ENCODE measurements at places on chromosomes 1 and 21.

DNA sequence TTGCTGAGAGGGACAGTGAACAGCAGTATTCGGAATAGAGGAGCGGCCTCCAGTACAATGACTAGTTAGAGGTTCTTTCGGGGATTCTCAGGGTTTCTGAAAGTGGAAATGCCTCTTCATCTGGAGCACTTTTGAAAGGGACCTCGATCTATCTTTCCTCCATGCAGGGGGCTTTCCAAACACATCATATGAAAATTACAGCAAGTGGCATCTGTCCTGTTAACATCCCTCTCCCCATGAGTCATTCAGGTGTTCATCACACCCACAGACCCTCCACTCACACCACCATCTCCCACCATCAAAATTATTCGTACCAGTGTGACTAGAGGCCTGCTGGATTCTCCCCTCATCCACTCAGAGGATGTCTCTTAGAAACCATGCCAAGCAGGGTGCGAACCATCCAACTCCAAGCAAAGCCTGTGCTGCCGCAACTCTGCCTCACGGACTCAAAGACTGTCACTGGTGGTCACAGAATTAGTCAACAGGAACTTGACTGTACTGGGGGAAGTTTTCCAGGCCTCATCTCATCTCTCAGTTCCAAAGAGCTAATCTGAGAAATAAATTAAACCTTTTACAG is 211.1 kb downstream of the MRPL39 start:
- DNase-seq: no peak

DNA sequence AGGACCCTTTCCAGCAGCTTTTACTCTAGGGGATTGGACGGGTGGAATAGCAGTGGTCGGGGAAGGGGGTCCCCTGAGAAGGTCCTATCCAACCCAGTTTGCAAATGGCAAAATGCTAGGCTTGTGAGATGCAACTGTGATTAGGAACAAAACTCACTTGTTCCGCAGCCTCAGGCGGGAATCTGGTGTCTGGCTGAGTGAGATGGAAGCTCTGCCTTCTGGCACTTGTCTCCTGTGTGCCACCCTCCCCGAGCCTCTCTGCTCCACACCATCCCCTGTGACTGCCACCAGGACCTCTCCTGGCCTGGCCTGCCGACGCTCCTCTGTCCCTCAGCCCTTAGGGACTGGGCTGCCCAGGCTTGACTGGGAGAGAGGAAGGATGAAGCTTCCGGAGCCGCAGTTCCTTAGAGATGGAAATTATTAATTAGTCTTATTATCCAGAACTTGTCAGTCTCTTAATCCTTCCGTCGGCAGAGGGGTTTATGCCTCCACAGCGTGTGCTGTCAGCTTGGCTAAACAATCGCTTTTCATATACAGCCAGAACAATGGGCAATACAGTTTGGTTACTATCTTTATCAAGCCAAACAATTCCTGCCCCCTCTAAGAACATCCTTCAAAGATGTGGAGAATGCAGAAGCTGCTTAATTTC is 292.8 kb upstream of the VAMP3 start:
- no peak for DNase-seq

DNA sequence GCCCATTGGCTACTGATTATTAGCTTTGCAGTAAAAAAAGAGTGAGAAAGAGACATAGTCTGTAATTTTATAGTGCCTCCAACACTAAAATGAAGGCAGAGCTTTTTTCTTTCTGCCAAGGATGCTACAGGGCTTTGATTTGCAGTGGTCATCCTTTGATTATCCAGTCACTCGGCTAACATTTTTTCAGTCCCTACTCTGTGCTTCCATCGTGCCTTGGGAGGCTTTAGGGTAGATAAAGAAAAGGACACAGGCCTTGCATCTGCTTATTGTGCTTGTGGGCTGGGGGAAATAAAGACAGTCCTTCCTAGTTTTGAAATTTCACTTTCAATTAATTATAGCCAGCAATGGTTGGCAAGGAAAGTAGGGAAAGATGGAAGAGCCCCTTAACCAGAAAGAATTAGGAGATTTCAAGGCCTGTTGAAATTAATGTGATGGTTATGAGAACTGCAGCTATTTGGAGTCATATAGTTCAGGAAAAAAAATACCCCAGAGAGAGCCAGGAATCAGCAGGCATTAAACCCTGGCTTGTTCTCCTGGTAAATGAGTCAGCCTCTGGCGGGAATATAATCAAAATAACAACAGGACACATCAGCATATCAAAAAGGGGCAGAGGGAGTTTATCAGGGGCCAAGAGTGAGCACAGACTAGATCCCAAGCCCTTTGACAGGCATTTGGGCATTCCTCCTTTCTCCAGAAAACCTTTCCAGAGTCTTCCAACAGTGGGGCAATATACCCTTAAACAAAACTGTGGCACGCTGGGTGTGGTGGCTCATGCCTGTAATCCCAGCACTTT is 27.4 kb downstream of the CACHD1 start:
- no peak for DNase-seq

DNA sequence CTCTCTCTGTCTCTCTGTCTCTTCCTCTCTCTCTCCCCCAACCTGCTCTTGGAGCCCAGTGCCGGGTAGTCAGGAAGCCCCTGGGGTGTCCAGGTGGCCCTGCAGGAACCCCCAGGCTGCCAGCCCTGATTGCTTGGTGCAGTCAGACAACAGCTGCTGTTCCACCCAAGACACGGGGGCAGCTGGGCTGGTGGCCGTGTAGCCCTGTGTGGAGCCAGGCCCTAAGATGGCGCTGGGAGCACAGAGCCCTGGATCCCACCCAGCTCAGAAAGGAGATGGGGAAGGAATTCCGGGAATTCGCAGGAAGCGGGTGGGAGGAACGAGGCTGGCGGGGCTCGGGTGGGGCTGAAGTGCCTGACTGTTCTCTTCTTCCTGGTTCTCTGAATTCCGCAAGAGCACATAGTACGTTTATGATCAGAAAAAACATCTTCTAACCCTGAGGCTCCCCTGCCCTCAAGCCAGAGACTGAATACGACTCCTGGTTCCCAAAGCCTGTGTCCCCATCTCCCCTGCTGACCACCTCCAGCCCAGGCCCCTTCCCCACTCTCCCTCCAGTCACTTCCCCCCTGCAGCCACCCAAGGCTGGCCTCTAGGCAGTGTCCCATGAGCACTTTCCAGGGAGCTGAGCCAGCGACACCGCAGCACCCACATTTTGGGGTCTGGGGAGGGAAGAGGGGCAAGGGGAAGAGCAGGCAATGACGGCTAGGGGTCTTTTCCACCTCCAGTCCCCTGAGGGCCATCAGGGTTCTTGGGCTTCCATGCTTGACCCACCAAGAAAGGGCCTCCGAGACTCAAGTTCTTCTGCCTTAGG is 55.0 kb downstream of the WNT9A start:
- DNase-seq: no peak

DNA sequence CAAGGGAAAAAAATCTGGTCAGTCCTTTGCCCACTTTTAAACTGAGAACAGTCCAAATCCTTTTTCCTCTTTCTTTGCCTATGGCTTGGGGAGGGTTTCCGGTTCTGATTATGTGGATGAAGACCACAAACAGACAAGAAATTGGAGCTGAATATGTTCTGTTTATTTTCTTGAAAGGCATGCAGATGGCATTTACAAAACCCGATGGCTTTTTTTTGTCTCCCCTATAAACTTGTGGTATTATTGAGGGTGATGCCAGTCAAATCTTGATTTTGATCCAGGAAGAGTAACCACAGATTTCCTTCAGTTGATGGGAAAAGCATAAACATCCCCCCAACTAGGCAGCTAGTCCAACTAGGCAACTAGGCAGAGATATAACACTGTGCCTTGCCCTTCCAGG is 38.9 kb downstream of the PLPP3 start:
- no peak for DNase-seq

DNA sequence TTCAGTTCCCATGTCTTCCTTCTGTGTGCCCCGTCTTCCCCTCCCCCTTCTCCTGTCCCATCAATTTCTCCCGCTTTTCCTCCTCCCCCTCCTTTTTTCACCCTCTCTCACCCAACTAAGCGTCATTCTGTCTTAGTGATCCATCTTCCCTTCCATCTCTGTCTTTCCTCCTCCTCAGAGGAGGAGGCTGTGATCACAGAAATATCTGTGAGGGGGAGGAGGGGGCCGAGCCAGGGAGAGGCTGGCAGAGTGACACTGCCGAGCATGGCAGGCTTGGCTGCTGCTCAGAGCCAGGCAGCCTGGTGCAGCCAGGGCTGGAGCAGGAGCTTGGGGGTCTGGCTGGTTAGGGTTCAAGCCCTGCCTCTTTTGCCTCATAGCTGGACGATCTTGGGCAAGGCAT is 7.6 kb downstream of the HTR6 start:
- no peak for DNase-seq

DNA sequence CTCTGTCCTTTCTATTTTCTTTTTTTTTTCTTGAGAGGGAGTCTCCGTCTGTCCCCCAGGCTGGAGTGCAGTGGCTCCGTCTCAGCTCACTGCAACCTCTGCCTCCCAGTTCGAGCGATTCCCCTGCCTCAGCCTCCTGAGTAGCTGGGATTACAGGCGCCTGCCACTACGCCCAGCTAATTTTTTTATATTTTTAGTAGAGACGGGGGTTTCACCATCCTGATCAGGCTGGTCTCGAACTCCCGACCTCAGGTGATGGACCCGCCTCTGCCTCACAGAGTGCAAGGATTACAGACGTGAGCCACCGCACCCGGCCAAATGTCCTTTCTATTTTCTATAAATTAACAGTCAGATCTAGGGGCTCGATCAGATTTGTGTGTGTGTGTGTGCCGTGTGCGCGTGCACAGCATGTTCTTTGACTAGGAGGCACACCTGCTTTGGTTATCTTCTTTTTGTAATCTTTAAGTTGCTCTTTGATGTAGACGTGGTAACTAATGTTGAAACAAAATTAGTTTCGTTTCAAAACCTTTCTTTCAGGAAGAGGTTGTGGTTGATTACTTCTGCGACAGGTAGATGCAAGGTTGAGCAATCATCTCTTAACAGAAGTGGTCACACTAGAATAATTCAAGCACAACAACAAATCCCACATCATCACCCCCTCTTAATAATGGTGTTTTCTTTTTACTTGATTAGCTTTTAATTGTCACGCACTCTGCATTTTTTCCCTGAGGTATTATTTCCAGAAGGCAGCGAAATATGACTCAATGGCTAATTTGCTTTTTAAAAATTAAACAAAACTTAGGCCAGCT is 779 bp upstream of the DEGS1 start:
- no peak for DNase-seq

- DNase-seq: no peak
Observed at GRCh38 chr21:36369064-36369685, 16.0 kb upstream of the CHAF1B start.

GRCh38 chr21:43352568-43353281 is 74.2 kb downstream of the SIK1 start:
- DNase-seq: no peak

All from NK-92 treated with Interleukin-12 subunit alpha and Interleukin-12 subunit beta, amount 100 ng/mL, for 24 hours (cell line).